Bronchial smooth muscle cell (primary cell): ENCODE measurements at places on chromosomes 12 and 14. TPM values are rescaled to one million over a fixed set of nuclear protein-coding genes. Genes with fewer than 3 reads are reported as not detected.

Gene LRRIQ1
- 0.09 and 0.16 TPM in 2 replicates for total RNA-seq

Gene KDM5A
- total RNA-seq: 44.8 and 54.5 TPM in 2 replicates

Gene SERPINA1
- total RNA-seq: 0.16 and 0.26 TPM in 2 replicates

Gene PRB2
- not detected in 2 replicates for total RNA-seq

Gene NKX2-1
- total RNA-seq: 0.09 TPM in 1 of 2 replicates, not detected in the other

Gene PUS1
- total RNA-seq: 4.4 and 7.4 TPM in 2 replicates

Gene TSHR
- not detected in 2 replicates for total RNA-seq

Gene SLC5A8
- total RNA-seq: not detected in 2 replicates

Gene FAM90A1
- total RNA-seq: not detected in 2 replicates

Gene ZNF740
- total RNA-seq: 14.3 and 16.9 TPM in 2 replicates

Gene FSCB
- under 0.01 TPM in 1 of 2 replicates, not detected in the other for total RNA-seq

Gene LPAR5
- total RNA-seq: not detected in 2 replicates

Gene CPNE6
- not detected in 2 replicates for total RNA-seq

Gene CIROP
- 1.3 and 4.6 TPM in 2 replicates for total RNA-seq

Gene TAS2R43
- 0.63 and 1.0 TPM in 2 replicates for total RNA-seq

Gene WDR89
- total RNA-seq: 6.6 and 12.4 TPM in 2 replicates

Gene MRPS35
- 26.0 and 37.4 TPM in 2 replicates for total RNA-seq

Gene ART4
- total RNA-seq: not detected in 2 replicates

Gene SOAT2
- total RNA-seq: 0.16 and 0.17 TPM in 2 replicates

Gene KLRB1
- total RNA-seq: not detected in 2 replicates

Gene GALNT9
- total RNA-seq: 0.09 and 0.95 TPM in 2 replicates

Gene SYT1
- 0.60 and 10.1 TPM in 2 replicates for total RNA-seq

Gene SDR9C7
- total RNA-seq: not detected in 2 replicates

Gene CCDC175
- total RNA-seq: not detected in 2 replicates

Gene B3GNT4
- 0.09 and 0.16 TPM in 2 replicates for total RNA-seq

Gene STAB2
- total RNA-seq: under 0.01 TPM in 1 of 2 replicates, not detected in the other

Gene EP400
- 6.6 and 7.6 TPM in 2 replicates for total RNA-seq

Gene SLC22A17
- 13.2 and 16.7 TPM in 2 replicates for total RNA-seq
